HEK293T (cell line): ENCODE measurements at places on chromosomes 6 and 20.
A peak's percentile ranks its signal among the peaks of the same experiment; 100 is the strongest.

DNA sequence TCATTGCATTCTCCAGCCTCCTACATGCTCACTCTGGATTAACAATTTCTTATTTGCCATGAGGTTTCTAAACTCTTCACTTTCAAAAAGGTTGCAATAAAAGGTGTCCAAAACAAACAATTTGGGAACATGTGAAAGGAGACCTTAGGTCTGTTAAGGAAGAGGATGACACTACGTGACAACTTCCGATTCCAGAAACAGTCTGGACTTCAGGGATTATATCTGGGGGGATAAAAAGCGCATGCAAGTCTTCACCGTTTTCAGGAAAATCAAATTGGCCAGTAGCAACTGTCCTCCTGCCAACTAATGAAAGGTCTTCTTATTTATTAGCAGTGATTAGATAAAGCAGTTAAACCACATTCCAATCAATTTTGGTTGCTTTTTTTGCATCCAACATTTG is 1.8 kb downstream of the ZDHHC14 start:
- no peak for DNase-seq

GRCh38 chr6:1396952-1397868 is 7.8 kb downstream of the FOXF2 start:
- DNase-seq = peak; percentile 87

DNA sequence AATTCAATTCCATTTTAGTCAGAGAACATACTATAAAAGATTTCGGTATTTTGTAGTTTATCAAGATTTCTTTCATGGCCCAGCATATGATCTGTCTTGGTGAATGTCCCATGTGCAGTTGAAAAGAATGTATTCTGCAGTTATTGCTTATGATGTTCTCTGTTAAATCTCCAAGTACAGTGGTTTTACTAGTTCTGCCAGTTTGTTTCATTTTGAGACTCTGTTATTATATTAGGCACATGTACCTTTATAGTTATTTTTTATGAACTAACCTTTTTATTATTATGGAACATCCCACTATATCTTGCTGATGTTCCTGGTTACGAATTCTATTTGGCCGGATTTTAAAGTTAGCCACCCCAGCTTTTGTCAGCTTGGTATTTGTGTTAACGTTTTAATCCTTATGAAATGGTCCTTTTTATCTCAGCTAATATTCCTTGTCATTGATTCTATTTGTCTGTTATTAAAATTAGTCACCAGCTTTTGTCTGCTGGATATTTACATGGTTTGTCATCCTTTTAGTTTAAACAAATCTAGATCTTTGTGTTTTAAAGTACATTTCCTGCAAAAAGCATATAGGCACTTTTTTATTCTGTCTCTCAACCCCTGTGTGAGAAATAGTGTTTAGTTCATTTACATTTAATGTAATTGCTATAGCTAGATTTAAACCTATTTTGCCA is 48.9 kb downstream of the VTA1 start:
- DNase-seq = no peak

GRCh38 chr20:38165966-38166702 is 1.1 kb upstream of the TGM2 start:
- no peak for DNase-seq

DNA sequence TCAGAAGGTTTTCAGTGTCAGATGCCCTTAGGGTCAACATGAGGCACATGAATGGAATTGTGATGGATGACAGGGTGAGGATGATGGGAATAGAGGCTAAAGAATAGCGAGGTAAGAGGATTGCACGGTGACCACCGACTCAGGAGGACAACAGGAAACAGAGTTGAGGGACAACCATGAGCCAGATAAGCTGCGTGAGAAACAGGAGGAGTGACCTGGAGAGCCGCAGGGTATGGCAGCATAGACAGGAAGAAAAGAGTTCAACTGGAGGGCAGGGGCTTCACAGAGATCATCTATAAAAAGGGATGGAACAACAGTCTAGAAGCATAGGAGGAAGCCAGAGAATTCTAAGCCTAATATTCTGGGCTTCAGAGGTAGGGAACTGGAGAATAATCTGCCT is 84.7 kb upstream of the ENPP5 start:
- DNase-seq = no peak

- no peak for DNase-seq
Observed at GRCh38 chr6:131038597-131039344, 24.3 kb downstream of the EPB41L2 start.

- DNase-seq = no peak
Observed at GRCh38 chr20:58016779-58017178, 211.7 kb downstream of the ANKRD60 start.

DNA sequence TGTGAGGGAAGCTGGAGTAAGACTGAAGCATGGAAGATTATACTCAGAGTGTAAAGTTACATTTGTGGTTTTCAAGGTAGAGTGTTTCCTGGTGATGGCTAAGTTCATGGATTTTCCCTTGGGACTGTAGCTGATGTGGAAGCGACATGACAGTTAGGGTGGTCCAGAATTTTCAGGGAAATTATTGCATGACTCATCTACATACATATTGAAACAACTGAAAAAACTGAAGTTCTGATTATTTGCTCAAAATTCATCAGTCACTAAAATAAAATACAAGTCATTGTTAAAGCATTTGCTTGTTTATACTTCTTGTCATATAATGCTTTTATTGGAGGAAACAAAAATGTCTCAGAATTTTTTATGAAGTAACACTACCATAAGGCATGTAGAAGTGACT is 700.0 kb downstream of the RFPL4B start:
- DNase-seq = no peak

DNA sequence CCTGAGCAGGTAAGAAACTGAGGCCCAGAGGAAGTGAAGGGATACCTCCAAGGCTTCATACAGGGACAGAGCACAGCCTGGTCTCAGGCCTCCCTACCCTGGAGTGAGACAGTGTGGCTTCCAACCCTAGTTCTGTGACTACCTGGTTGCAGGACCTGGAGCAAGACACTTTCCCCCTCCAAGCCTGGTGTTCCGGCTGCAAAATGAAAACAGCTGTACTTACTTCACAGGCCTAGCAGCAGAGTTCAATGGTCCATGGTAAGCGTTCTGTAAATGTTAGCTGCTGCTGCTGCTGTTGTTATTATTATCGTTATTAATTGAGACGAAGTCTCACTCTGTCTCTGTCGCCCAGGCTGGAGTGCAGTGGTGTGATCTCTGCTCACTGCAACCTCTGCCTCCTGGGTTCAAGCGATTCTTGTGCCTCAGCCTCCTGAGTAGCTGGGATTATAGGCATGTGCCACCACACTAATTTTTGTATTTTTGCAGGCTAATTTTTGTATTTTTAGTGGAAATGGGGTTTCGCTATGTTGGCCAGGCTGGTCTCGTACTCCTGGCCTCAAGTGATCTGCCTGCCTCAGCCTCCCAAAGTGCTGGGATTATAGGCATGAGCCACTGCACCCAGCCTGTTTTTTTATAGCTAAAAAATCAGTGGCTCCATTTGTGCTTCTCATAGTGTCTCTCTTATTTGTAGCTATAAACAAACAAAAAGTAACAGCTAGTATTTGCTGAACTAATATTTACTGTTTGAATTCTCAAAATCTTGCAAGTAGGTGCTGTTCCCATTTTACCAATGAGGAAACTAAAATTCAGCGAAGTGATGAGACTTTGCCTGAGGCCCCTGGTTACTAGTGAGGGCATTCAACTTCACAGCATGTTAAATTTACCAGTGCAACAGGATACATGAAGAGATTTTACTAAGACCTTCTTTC is 41.9 kb downstream of the COX4I2 start:
- DNase-seq = no peak

DNA sequence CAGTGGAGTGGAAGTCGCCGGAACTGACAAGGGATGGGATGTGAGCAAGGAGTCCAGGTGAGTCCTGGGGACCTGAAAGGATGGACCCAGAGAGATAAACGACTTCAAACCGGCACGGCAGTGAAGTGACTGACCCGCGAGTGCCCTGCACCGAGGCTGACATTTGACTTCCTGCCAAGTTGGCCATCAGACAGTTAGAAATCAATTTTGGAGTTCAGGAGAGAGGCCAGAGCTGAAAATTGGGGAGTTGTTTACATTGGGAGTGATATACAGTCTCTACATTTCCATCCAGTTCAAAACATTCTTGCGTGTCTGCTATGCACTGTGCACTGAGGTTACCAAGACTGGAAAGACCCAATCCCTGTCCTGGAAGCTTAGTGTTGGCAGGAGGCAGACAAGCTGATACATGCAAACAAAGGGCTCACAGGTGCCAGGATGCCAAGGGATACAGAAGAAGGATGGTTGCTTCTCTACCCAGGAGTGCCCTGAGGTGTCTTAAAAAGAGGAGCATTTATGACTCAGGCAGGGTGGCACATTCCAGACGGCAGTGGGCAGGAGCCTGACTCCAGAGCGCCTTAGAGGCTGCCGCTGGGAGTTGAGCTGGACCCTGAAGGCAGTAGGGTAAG is 186.6 kb downstream of the MTHFD1L start:
- no peak for DNase-seq

GRCh38 chr20:63570281-63571086 is 3.6 kb downstream of the HELZ2 start:
- DNase-seq = no peak

DNA sequence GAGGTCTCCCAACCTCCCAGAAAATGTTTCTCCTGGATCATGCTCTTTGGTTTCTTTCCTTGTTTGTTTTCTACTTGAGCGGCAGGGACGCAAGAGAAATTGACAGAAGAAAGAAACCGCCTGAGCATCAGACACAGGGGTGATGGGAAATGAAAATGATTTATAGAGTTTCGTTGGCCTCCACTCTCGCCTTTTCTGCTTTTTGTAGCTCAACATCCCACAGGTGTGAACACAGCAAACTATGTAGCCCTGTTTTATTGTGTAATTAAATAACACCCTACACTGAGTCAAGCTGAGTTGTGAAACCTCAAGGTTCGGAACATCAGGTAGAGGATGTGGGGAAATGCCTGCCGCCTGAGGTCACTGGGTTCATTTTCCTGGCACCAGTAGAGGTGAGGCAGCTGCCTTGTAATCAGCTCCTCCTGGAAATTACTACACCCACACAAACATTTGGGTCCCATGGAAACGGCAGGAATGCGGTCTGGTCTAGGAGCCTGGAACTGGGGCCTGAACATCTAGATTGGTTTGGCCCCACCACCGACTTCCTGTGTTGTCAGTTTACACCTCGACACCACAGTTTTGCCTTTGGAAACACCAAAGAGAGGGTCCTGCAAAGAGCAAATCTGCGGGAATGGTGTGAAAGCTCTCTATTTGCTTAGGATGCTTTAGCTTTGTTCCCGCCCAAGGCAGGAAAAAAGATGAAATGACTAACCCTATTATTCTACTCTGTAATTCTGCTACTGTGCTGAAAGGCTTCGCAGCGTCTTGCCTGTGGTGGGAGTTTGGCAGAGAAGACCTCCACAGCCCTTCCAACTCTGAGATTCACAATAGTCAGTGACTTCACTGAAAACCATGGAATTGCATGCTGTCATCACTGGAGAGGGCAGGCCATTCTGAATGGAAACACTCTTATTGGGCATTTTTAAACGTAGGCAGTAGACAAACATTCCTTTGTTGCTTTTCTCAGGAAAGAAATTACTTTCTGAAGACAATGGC is 53.0 kb downstream of the ADAT2 start:
- no peak for DNase-seq

- DNase-seq = no peak
Observed at GRCh38 chr20:61451953-61452352, 199.9 kb downstream of the CDH4 start.

GRCh38 chr20:51763965-51764602 is 4.1 kb downstream of the ATP9A start:
- DNase-seq = no peak

GRCh38 chr20:33689493-33689892 is 3.3 kb upstream of the E2F1 start:
- no peak for DNase-seq

DNA sequence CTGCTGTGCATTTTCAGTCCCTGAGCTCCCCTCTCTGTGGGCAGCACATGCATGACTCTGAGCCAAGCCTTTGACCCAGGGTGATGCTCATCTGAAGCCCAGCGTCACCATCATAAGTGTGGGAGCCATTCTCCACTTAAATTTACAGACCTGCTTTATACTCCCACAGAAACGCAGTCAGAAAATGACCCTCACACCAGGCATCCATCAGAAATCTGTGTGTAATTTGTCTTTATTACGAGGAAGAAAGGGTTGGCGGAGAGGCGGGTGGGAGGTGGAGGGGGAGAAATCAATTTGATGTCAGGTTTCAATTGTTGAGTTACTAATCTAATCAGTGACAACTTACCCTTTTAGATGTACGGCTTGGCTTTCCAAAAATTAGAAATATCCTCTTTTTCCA is 353.6 kb downstream of the MAFB start:
- DNase-seq = no peak

DNA sequence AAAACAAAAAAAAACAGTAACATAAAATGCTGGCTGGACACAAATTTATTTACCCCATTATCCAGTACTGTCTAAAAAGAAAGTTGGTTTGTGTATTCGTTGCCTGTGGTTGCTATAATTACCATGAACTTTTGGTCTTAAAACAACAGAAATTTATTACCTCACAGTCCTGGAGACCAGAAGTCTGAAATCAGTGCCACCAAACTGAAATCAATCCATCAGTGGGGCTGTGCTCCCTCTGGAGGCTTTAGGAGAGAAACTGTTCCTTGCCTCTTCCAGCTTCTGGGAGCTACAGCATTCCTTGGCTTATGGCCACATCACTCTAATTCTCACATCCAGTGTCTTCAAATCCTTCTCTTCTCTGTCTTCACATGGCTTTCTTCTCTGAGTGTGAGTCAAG is 79.4 kb downstream of the SNX5 start:
- no peak for DNase-seq

DNA sequence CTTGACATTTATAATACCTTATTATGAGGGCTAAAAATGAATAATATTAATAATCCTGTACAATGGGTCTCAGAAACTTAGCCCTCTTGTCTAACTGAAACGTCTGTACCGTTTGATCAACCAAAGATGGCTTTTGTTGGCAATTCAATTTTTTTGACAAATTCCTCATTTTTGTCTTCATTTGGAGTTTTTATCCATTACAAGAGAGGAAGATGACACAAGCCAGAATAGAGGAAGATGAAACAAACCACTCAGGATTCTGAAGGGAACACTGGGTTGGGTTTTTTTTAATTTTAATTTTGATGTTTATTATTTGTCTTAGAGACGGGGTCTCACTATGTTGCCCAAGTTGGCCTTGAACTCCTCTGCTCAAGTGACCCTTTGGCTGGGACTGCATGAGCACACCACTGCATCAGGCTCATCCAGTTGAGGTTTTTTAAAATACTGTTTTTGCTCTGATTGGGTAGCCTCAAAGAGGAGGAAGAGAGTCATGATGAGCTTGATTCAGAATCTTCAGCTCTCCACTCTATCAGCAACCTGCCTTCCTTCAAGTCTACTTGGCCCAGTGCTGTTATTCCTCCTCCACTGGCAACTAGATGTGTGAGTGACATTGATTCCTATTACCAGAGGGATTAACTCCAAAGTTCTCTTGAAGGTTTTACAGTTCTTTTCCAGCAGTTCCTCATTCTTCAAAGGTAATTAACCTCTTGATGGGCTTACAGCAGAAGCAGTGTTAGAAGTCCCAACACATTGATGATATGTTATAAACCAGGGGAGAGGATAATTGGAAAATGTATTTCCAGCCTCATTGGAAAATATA is 71.3 kb downstream of the ATXN1 start:
- DNase-seq = no peak
